Bronchial smooth muscle cell (primary cell): ENCODE measurements at places on chromosomes 6 and 20. TPM values are rescaled to one million over a fixed set of nuclear protein-coding genes. Genes with fewer than 3 reads are reported as not detected.

The ZNF334 gene
- total RNA-seq: 2.4 and 7.0 TPM in 2 replicates

The HCK gene
- total RNA-seq: not detected in 2 replicates

The ULBP3 gene
- total RNA-seq: 8.4 and 9.5 TPM in 2 replicates

The OR12D3 gene
- total RNA-seq: not detected in 2 replicates

The RBBP8NL gene
- not detected in 2 replicates for total RNA-seq

The PTCRA gene
- total RNA-seq: not detected in 2 replicates

The SIRPD gene
- not detected in 2 replicates for total RNA-seq
